ENCODE measurements at places on chromosomes 5 and 9. TPM values are rescaled to one million over a fixed set of nuclear protein-coding genes. Genes with fewer than 3 reads are reported as not detected.

GRCh38 chr5:117892360-117892759, 1096.0 kb downstream of the DTWD2 start:
- H3K4me1 ChIP-seq, result no peaks in the 10 kb centered on the region
- H3K27me3 ChIP-seq, result no peaks in the 10 kb centered on the region
- no peaks in the 10 kb centered on the region for H3K36me3 ChIP-seq
- no peak overlapping the region for H3K27ac ChIP-seq

CDH18 gene
- total RNA-seq, result not detected

GABRP gene
- total RNA-seq, result 0.66 TPM

C5orf52 gene
- total RNA-seq, result not detected

Data from endothelial cell of umbilical vein (primary cell).